ENCODE measurements at places on chromosomes 12 and 14.
A peak's percentile ranks its signal among the peaks of the same experiment; 100 is the strongest.

DNA sequence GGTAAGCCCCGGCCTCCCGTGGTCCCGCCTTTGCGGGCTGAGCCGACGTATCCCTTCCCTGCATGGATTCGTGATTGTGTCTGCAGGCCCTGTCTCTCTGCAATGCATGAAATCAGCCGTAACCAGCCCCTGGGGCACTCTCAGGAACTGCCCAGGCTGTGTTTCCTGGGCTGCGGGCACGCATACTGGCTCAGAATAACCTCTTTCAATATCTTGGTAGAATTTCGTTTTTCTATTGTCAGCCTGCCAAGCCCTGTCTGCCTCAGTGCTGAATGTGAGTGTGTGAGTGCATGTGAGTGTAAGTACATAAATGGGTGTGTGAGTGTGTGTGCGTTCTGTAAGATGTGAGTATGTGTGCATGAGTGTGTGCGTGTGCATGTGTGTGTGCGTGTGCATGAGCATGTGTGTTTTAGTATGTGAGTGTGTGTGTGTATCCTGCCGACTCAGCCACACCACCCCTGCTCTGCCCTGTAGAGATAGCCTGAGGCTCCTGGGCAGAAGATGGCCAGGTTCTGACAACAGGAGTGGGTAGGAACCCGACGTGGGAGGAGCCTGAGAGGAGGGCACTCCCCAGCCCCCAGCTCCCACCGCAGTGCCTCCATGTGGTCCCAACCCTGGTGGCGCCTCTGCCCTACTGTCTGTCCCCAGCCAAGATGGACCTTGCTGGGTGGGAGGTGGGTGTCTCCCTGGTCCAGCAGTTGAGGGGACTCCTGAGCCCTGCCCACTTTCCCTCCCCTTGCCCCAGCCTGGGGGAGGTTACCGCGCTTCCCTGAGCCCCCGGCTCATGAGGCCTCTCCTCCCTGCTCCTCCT lies 268.8 kb downstream of the ADGRD1 start:
- no peak for DNase-seq

- no peak for DNase-seq
These were observed 23.6 kb downstream of the ABCB9 start for GRCh38 chr12:122942637-122943036.

- DNase-seq = no peak
These were observed 192.6 kb upstream of the BCL2L14 start for GRCh38 chr12:11877869-11878780.

DNA sequence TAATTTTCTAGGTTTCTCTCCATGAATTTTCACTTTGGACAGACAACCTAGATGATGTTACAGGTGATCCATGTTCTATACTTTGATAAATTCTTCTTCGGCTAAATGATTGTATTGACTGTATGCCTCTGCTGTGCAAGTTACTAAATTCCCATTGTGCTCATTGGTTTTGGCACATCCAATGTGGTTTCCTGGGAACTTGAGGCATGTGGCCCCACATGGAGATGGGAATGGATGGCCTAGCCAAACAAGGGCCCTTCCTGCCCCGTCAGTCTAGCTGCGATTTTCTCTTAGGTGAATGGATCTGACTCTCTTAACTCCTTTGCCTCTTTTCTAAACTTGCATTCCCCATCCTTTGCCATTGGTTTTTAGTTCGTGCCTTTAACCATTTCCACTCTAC lies 186.2 kb downstream of the PELI2 start:
- no peak for DNase-seq

DNA sequence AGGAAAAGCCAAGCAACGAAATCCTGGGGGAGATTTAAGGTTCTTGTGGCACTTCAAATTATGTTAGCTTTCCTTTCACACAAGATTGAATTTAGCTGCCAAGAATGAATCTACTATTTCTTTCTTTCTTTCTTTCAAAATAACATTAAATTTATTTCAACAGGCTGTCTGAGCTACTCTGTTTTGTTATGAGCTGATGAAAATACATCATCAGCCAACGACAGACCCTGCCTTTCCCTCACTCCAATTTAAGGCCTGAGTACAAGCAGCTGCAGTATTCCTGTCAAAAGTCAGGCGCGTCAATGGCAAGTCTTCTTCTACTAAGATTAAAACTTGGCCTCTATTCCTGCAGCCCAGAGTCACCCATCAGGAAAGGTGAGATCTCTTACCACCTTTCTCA lies 347.7 kb upstream of the FLRT2 start:
- DNase-seq = no peak

DNA sequence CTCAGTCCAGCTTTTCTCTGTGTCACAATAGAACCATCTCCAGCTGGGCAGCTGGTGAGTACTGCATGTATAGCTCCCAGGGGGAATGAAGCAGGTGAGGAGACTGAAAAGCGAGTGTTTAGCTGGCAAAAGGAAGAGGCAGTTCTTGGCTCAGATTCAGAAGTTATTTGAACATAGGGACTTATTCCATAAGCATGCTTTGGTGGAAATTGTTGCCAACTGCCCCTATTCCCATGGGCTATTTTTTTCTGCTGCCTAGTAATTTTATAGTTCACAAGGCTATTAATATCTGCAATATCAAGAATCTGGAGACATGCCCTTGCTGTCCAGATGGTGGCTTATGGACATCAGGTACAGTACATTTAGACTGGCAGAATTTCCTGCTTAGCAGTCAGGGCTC lies 1112.7 kb downstream of the LRFN5 start:
- no peak for DNase-seq

GRCh38 chr14:70317969-70318634 lies 41.4 kb downstream of the COX16 start:
- DNase-seq = peak; percentile 61

- DNase-seq = no peak
These were observed 664.6 kb upstream of the FOXG1 start for GRCh38 chr14:28102001-28102400.

- no peak for DNase-seq
These were observed 58.4 kb downstream of the SLC25A47 start for GRCh38 chr14:100381395-100382105.

DNA sequence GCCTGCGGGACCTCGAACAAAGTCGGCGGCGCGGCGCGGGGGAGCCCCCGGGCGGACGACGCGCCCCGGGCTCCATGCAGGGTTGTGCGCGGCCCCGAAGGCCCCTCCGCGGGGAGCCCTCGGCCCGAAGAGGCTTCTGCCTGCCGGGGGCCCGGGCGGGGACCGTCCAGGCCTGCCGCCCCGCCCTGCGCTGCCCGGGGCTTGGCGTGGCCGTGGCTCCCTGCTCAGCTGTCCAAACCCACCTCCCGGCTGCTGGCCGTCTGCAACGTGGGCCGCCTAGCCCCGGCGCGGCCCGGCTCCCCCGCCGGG lies 670 bp downstream of the DYRK2 start:
- DNase-seq = peak; percentile 33

GRCh38 chr14:77335576-77335975 lies 14.7 kb downstream of the GSTZ1 start:
- DNase-seq = no peak

GRCh38 chr12:11980115-11980514 lies 90.6 kb upstream of the BCL2L14 start:
- DNase-seq = no peak

DNA sequence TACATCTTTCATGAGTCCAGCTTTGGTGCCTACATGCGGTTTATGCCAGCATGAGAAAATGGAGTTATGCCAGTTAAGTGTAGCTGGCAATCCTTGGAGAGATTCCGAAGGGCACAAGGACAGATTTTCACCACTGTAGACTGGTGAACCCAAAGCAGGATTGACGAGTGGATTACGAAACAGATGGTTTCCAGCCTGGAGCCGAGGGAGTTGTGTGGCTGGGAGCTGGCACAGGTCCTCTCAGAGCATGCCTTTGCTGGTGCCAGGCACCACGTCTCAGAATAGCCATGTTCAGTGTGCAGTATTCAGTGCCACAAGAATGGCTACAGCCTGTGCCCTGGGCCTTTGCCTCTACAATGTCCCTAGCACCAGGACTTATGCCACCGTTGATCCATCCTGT lies 13.2 kb downstream of the KCNH3 start:
- DNase-seq = no peak

DNA sequence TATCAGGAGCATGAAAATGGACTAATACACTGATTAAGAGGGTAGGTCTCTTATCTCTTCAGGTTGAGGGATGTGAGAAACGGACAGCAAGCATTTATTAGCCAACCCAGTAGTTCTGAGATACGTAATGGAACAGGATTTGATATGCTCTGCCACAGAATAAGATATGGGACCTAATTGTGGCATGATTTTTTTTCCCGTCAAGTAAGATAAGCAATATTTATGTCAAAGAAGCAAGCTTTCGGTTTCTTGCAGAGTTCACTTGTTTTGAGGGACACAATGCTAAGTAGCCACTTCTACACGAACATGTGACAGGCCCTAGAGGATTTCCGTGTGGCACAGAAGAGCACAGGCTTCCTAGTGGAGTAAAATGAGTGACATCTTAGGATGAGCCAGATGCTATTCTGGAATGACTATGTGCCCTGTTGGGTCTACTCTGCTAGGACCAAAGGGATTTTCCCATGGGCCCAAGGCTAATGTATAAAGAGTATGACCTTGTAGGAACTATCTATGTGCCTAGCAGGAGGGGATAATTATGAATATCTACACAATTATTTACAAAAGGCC lies 57.9 kb downstream of the SLC38A1 start:
- no peak for DNase-seq

DNA sequence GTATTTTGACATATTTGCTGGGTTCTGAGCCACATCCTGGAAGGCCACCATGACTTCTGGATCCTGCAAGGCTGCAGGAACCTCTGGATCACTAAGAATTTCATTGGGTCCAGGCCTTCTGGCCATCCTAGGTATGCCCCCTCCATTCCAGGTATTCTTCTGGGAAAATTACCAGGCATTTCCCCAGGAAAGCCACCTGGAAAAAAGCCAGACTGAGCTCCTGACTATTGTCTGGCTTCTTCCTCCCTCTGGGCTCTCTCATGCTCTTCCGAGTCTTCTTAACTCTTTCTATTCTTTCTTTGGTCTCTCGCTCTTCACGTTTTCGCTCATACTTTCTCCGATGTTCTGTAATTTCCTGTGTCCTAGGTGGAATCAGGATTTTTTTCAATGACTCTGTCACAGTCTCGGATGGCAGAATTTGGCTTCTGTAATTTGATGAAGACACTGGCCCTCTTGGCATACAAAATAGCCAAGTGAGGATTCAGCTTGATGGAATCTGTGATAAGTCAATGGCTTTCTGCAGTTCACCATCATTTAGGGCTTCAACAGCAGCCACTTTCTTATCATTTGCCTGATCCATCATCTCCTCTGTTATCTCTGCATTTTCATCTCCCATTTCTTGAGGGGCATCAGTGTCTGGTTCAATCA lies 42.6 kb downstream of the ATP23 start:
- no peak for DNase-seq

DNA sequence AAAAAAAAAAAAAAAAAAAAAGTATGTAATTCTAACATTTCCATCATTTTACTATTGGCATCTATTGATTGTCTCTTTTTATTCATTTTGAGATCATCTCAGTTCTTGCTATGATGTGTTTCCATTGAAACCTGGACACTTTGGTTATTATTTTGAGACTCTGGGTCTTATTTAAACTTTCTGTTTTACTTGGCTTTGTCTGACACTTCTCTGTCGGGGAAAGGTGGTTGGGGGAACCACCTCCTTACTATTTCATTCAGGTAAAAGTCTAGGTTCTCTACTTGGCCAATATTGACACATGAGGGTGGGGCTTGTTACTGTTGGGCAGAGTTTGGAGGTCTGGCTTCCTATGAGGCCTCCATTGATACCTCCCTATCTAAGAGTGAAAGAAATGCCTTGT lies 228.0 kb downstream of the NRXN3 start:
- DNase-seq = no peak

GRCh38 chr14:102233081-102233480 lies 71.9 kb downstream of the MOK start:
- DNase-seq = no peak

- no peak for DNase-seq
These were observed 156.2 kb downstream of the KIF26A start for GRCh38 chr14:104294628-104294982.

DNA sequence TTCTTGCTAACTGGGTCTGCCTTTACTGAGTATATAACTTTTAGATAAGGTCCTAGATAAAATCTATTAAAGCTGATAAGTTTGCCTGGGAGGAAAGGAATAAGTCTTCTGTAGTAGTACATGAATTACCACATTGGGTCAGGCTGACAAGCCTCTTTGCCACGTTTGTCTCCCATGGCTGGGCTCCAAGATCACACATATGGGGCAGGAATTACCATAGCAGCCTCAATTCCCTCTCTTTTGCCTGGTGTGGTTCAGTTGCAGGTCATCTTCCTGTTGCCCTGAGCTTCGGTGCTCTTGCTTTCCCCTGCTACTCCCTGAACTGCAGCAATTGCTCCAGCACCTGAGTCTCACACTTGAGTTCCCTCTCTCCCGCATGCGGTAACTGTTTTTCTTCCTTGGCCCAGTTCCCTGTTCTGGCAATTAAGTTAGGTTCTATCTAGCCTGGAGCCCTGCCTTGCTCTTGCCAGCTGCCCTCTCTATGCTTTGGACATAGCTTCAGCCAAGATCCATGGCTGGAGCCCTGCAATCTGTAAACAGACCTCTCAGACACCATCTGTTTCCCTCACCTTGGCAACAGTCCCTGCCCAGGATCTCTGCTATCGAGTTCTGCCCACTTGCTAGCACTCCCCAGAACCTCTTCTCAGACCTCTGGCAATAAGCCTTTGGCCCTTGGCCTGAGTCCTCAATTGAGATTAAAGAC lies 5.8 kb upstream of the GLT8D2 start:
- no peak for DNase-seq

GRCh38 chr12:6380141-6381121 lies 3.5 kb upstream of the LTBR start:
- no peak for DNase-seq

- no peak for DNase-seq
These were observed 30.0 kb downstream of the NOC4L start for GRCh38 chr12:132174015-132174838.

- DNase-seq = no peak
These were observed 59.5 kb upstream of the RNU6-7 start for GRCh38 chr14:32142341-32142740.

DNA sequence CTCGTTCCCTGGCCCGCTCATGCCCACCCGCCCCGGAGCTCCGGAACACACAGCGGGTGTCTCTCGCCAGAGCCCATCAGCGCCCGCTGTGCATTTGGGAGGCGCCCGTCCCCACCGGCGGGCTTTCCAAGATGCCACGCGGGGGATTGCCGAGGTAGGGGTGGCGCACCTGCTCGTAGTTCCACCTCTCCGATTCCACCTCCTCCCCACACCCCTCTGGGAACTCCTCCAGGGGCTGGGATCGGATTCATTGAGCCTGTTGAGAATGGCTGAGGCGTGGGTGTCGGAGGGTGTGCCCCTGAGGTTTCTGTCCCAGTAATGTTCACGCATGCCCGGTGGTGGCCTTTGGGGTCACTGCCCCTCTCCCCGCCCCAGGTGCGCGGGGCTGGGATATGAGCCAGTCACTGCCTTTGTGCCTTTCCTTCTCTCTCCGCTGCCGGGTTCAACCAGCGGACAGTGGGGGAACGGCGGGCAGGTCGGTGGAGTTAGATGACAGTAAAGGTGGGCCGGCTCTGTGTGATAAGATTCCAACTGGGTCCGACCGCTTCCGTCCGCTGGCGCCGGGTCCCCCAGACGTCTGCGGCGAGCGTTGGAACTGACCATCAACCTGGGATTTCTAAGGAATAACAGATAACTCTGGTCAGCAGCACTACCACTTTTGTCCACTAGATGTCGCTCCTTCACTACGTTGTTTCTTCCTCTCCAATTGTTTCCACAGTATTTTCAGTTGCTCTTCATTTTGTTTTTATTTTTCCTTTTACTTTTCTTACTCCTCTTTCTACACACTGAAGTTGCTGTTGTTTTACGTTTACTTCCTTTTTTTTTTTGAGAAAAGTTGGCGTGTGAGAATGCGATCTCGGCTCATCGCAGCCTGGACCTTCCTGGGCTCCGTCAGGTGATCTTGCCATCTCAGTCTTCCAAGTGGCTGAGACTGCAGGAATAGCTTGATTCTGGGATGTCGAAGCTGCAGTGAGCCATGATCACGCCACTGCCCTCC lies 178.1 kb upstream of the ALG10B start:
- peak; percentile 65 for DNase-seq

Data from HEK293T (cell line).